ENCODE measurements at places on chromosomes 4 and X.

DNA sequence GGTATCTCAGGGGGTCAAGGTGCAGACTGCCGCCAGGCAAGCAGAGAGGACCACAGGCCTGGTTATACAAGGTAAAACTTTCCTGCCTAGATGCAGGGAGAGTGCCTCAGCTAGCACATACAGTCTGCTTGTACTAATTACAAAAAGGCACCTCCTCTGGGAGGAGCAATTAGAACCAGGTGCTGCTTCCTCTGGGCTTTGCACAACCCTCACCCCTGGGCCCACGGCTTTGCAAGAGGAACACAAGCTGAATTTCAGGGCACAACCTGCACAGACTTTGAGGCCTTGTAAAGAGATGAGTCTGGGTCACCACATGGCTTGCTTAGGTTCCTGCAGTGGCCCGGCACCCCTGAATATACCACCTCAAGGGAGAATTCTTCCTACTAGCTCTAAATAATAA lies 9.2 kb upstream of the CITED1 start:
- DNase-seq = no peak

- peak; percentile 76 for DNase-seq
Measured at GRCh38 chr4:152310257-152310656, 225.6 kb downstream of the FBXW7 start.

- no peak for DNase-seq
Measured at GRCh38 chrX:6299724-6300123, 71.1 kb upstream of the NLGN4X start.

- no peak for DNase-seq
Measured at GRCh38 chr4:144350706-144351105, 210.2 kb upstream of the GYPA start.

DNA sequence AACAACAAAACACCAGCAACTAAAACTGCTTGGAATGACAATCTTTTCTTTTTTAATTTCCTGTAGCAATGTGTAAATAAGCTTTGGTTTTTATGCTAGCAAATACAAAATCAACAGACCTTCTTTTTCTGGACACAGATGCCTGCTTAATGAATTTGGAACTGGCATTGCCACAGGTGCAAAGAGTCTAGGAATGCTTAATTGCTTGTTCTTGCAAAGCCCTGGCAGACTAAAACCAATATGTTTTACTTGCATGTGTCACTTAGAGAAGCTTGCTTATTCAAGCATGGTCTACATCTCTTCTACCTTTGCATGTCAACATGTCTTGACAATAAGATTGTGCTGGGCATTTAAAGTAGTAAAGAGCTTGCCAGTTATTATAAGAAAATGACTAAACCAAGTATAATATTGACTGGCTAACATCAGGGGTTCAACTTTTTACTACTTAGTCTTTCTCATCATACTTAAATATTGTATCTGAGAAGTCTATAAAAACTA lies 656.7 kb upstream of the NDST4 start:
- DNase-seq = no peak

DNA sequence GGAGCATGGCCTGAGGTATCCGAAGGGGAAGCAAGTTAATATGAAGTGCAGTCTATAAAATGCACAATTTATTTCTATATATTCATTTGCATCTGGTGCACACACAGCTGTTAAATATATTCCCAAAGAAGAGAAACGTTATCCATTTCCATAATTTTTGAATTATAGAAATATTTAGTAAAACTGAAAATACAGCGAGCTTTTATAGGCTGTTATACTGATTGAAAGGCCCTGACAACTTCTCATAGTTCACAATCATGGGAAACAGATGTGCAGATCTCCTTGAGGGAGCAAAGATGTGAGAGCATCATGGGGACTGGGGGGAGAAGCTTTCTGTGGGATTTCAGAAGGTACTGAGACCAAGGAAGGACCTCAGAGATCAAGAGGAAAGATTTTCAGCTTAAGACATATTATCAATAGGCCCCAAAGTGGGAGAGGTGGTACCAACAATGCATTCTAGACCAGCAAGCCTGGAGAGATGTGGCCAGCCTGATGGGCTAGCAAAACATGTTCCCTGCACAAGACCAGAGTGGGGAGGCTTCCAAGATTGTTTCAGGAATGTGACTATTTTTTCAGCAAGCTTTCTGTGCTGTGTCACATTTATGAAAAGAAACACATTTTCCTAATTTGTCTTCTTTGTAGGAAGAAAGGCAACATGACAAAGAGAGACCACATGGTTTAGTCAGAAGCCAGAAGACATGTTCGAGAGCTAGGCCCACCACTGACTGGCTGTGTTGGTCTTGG lies 256.0 kb upstream of the SFRP2 start:
- DNase-seq = no peak

- no peak for DNase-seq
Measured at GRCh38 chrX:78650906-78651437, 8.2 kb downstream of the RTL3 start.

- no peak for DNase-seq
Measured at GRCh38 chr4:8312976-8313375, 43.4 kb downstream of the HTRA3 start.

GRCh38 chr4:122003335-122003734 lies 51.5 kb upstream of the TRPC3 start:
- DNase-seq = no peak

GRCh38 chr4:19514276-19515070 lies 737.2 kb upstream of the SLIT2 start:
- DNase-seq = no peak

- no peak for DNase-seq
Measured at GRCh38 chr4:120331486-120332370, 265.1 kb upstream of the MAD2L1 start.

- no peak for DNase-seq
Measured at GRCh38 chr4:120568731-120569130, 353.8 kb downstream of the PRDM5 start.

GRCh38 chr4:1337951-1338751 lies 8.9 kb upstream of the UVSSA start:
- no peak for DNase-seq

- DNase-seq = peak; percentile 47
Measured at GRCh38 chr4:139167774-139168444, 9.1 kb downstream of the ELF2 start.

- DNase-seq = no peak
Measured at GRCh38 chrX:31190221-31190975, 118.6 kb upstream of the FTHL17 start.

- no peak for DNase-seq
Measured at GRCh38 chrX:29634516-29634915, 580.8 kb upstream of the MAGEB2 start.

GRCh38 chr4:33890841-33891240 lies 2353.5 kb downstream of the ARAP2 start:
- DNase-seq = no peak

GRCh38 chrX:66142351-66142750 lies 21.7 kb upstream of the HEPH start:
- DNase-seq = no peak

DNA sequence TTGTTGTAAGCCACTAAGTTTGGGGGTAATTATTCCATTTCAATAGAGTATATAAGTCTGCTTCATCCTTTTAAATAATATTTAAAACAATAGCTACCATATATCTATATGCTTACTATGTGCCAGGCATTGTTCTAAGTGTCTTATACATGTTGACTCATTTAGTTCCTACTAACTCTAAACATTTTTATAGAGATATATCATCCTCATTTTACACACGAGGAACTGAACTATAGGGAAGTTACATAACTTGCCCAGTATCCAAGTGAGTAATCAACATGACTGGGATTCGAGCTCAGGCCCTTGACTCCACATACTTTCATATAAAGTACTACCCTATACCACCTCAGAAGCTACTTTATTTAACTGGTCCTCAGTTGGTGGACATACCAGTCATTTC lies 175.3 kb upstream of the RAI2 start:
- no peak for DNase-seq

DNA sequence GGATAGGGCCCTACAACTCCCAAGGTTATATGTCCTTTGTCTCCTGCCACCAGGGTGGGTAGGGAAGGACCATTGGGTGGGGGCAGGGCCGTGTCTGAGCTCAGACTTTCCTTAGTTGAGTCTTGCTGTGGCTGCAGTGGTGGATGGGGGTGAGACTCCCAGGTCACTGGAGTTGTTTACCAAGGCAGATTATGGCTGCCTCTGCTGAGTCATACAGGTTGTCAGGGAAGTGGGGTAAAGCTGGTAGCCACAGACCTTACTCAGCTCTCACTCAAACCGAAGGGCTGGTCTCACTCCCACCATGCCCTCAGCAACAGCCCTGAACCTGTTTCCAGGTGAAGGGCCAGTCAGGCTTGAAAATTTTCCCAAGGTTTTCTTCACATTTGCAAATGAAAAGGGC lies 58.8 kb upstream of the FAAH2 start:
- DNase-seq = no peak

DNA sequence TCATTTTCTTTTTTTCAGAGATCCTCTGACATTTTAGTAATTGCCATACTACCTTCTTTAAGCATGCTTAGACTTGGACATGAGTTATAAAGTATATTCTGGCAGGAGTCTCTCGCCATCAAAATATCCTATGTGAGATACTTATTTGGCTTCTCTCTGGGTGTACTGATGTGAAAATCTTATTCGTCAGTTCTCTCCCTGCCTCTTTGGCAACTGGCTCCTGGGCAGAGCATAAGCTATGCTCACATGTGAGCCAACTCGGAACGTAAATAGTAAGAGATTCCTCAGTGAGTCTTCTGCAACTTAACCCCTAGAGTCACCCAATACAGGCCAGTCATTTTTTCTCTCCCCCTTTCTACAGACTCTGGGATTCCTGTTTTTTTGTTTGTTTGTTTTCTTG lies 91.6 kb downstream of the MAGEB17 start:
- no peak for DNase-seq

- no peak for DNase-seq
Measured at GRCh38 chr4:25535278-25535677, 120.4 kb upstream of the SLC34A2 start.

GRCh38 chr4:87901422-87901992 lies 68.7 kb downstream of the MEPE start:
- no peak for DNase-seq

- DNase-seq = peak; percentile 25
Measured at GRCh38 chr4:16029262-16029661, 54.6 kb downstream of the PROM1 start.

GRCh38 chr4:82774711-82775171 lies 23.9 kb downstream of the SCD5 start:
- DNase-seq = no peak

DNA sequence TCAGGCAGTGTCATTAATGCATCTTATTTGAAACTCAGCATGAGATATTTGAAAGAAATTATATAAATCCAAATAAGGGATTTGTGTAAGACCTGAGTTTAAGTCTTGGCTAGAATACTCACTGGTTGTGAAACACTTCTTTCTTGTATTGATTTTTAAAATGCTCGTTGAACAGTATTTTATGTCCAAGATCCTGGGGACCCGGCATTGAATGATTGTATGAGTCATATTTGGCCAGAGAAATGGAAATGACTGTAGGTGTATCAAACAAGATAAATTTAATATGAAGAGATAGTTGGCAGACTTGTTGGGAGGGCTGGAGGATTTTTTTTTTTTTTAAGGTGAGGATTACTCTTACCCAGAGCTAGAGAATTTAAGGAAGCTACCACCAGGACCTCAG lies 606.1 kb upstream of the CPEB2 start:
- no peak for DNase-seq

GRCh38 chrX:151081016-151081415 lies 95.4 kb upstream of the GPR50 start:
- no peak for DNase-seq
